Temporal lobe (tissue), 4 donors: ENCODE measurements at places on chromosomes 4 and X. TPM values are rescaled to one million over a fixed set of nuclear protein-coding genes. Genes with fewer than 3 reads are reported as not detected.

Gene RHOXF1
- not detected for total RNA-seq

Gene TCEAL6
- 5.7 TPM for total RNA-seq

Gene GPR173
- 26.1 TPM for total RNA-seq

Gene CXCL11
- total RNA-seq, result not detected

Gene PDZD4
- 141 TPM for total RNA-seq

Gene LGI2
- 0.98 TPM for total RNA-seq
